IMR-90 (cell line): ENCODE measurements at places on chromosomes 7 and 10. TPM values are rescaled to one million over a fixed set of nuclear protein-coding genes. Genes with fewer than 3 reads are reported as not detected.

CPA1 gene
- total RNA-seq: not detected in 2 replicates

CARD11 gene
- 0.18 and 0.28 TPM in 2 replicates for total RNA-seq

POLL gene
- total RNA-seq: 6.1 and 6.3 TPM in 2 replicates

PRKAR2B gene
- 3.0 and 8.1 TPM in 2 replicates for total RNA-seq

DNA sequence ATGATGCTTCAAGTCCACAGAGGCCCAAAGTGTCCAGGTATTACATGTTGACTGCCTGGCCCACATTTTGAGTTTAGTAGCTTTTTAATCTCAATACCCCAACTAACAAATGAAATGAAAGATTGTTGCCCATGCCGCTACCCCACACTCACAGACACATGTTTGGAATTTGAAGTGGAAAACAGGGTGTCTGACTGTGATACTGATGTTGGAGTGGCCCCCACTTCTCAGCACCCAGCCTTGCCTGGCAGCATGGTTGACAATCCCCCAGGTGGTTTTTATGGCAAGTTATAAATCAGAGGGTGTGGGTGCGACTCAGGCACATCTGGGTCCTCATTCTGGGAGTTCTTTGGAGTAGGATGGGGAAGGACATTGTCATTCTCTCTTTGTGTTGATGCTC is 314.7 kb upstream of the ZNF32 start:
- DNase-seq: no peak
- H3K4me3 ChIP-seq: no peak overlapping the region
- peaks cover 35% of the 10 kb centered on the region for H3K27me3 ChIP-seq
- H3K4me1 ChIP-seq: peaks cover 7% of the 10 kb centered on the region; the same call in 1 of the 2 replicates

- DNase-seq: no peak
- no peaks in the 10 kb centered on the region; the same call in 1 of the 2 replicates for H3K4me1 ChIP-seq
- H3K36me3 ChIP-seq: no peaks in the 10 kb centered on the region
- peaks cover 97% of the 10 kb centered on the region for H3K27me3 ChIP-seq
These were observed 7.2 kb downstream of the LBX1 start for GRCh38 chr10:101221963-101222531.

GRCh38 chr7:83413831-83414230 is 235.1 kb downstream of the SEMA3E start:
- H3K4me3 ChIP-seq: no peak overlapping the region
- peaks cover 2% of the 10 kb centered on the region; the same call in 1 of the 2 replicates for H3K27me3 ChIP-seq

DNA sequence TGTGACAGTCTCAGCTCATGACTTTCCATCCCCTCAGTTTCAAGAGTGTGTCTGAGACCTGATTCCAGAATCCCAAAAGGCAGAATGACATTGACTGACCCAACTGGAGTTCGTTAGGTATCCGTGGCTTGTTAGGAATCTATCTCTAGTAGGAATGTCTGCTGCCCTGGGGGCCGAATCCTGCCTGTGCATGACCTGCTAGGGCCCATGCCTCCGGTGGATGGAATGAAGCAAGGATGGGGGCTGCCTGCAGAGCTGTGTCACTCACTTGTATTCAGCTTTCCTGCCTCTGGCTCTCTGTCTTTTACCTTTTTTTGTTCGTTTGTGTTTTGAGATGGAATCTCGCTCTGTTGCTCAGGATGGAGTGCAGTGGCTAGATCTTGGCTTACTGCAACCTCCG is 129.5 kb downstream of the SDK1 start:
- H3K36me3 ChIP-seq: no peaks in the 10 kb centered on the region
- no peak for DNase-seq
- H3K4me3 ChIP-seq: no peak overlapping the region

DNA sequence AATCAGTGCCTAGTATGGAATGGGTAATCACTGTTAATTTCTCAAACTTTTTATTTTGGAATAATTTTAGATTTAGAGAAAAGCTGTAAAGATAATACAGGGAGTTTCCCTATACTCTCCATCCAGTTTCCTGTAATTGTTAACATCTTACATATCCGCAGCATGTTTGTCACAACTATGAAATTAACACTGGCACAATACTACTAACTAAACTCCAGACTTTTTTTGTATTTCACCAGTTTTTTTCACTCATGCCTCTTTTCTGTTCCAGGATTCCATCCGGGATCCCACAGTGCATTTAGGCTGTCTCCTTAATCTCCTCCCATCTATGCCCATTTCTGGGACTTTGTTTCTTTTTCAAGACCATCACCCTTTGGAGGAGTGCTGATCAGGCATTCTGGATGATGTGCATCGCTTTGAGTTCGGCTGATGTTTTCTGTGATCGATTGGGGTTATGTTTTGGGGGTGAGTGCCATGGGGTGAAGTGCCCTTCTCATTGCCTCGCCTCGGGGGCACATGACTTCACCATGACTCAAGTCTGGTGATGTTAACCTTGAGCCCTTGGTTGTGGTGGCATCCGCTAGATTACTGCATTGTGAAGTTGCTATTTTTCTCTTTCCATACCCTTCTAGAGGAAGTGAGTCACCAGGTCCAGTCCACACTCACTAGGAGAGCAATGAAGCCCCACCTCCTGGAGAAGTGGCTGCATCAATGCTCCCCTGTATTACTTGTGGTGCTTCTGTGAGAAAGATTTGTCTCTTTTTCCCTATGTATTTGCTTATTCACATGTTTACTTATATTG is 43.9 kb upstream of the GRB10 start:
- H3K27me3 ChIP-seq: peaks cover 5% of the 10 kb centered on the region; the same call in 1 of the 2 replicates
- peak; percentile 87 for DNase-seq
- H3K4me1 ChIP-seq: peaks cover 2% of the 10 kb centered on the region
- H3K36me3 ChIP-seq: no peaks in the 10 kb centered on the region
- H3K27ac ChIP-seq: no peak overlapping the region
- H3K4me3 ChIP-seq: no peak overlapping the region

DNA sequence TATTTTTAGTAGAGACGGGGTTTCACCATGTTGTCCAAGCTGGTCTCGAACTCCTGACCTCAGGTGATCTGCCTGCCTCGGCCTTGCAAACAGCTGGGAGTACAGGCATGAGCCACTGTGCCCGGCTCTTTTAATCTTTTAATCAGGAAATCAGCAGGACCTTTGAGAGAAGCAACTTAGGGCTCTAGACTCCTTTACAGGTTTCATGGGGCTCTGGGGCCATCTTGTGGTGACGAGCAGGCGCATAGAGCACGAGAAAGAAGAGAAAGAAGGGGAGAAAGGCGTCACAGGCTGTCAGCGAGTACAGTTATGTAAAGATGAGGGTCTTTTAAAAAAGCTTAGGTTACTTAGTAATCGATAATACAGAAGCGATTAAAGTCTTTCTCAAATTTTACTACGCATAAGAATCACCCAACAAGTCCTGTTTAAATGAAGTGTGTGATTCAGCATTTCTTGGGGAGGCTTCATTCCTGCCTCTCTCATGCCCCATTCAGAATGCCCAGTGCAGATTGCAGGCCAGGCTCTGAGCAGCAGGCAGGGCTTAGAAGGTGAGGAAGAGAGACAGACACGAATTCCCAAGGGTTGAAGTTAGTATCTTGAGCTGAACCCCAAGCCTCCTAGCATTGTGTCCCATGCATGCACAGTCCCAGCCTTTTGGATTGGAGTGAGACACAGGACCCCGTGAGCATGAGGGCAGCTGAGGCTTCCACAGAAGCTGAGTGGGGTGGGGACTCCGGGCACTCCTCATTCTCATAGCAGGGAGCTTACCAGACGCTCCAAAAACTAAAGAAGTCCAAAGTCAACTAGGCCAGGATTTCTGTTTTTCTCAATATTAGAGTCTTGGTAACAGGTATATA is 23.6 kb upstream of the PFKP start:
- H3K27ac ChIP-seq: peak overlapping the region; percentile 78
- no peaks in the 10 kb centered on the region for H3K27me3 ChIP-seq
- no peak overlapping the region for H3K4me3 ChIP-seq
- H3K4me1 ChIP-seq: peaks cover 30% of the 10 kb centered on the region

- H3K27me3 ChIP-seq: peaks cover 18% of the 10 kb centered on the region
- H3K4me3 ChIP-seq: no peak overlapping the region
- no peaks in the 10 kb centered on the region for H3K36me3 ChIP-seq
- no peak for DNase-seq
- H3K4me1 ChIP-seq: no peaks in the 10 kb centered on the region
- no peak overlapping the region for H3K27ac ChIP-seq
These were observed 2.2 kb downstream of the FGFR2 start for GRCh38 chr10:121595806-121596688.

GRCh38 chr10:60803433-60803832 is 25.2 kb downstream of the CDK1 start:
- peaks cover 5% of the 10 kb centered on the region for H3K4me1 ChIP-seq
- no peaks in the 10 kb centered on the region for H3K27me3 ChIP-seq
- H3K27ac ChIP-seq: no peak overlapping the region
- H3K4me3 ChIP-seq: no peak overlapping the region

GRCh38 chr7:105905209-105905909 is 29.0 kb upstream of the ATXN7L1 start:
- H3K4me1 ChIP-seq: no peaks in the 10 kb centered on the region
- no peak overlapping the region for H3K27ac ChIP-seq
- no peak for DNase-seq

DNA sequence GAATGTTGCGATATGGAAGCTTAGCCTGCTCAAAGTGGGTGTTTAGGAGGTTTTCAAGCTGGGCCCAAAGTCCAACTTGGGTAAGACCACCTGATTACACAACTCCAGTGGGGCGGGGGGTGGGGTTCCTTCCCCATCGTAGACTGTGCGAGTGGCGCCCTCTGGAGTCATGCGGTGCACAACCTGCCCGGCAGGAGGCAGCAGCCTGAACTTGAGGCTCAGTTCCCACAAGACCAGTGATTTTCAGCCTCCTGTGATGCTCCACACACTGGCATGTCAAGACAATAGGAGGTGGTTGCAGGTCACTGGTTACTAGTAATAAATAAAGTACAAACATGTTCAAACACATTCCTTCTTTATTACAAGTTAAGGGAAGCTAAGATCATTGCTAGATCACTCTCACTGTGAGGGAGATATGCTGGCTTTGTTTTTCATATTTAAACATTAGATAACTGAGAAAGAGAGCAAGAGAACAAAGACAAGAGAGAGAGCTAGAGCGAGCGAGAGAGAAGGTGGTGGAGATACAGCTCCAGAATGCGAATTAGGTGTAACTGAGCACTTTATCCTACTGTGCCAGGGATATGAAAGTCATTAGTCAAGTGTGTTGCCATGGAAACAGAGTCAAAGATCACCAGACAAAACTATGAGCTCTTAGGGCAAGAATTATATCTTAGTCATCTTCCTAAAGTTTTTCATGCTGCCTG is 97.4 kb upstream of the BMPER start:
- H3K4me1 ChIP-seq: peaks cover 12% of the 10 kb centered on the region
- H3K27me3 ChIP-seq: no peaks in the 10 kb centered on the region; the same call in 1 of the 2 replicates
- no peak overlapping the region for H3K27ac ChIP-seq
- H3K36me3 ChIP-seq: no peaks in the 10 kb centered on the region
- no peak overlapping the region for H3K4me3 ChIP-seq

- no peaks in the 10 kb centered on the region for H3K27me3 ChIP-seq
- 0 out of 2 replicates have a peak, but pooled peaks cover 3% of the 10 kb centered on the region for H3K4me1 ChIP-seq
- H3K27ac ChIP-seq: peak overlapping the region; percentile 88
- peak overlapping the region; percentile 30; the same call in 1 of the 2 replicates for H3K4me3 ChIP-seq
- H3K36me3 ChIP-seq: no peaks in the 10 kb centered on the region
These were observed 107.5 kb downstream of the REEP3 start for GRCh38 chr10:63628526-63629362.

DNA sequence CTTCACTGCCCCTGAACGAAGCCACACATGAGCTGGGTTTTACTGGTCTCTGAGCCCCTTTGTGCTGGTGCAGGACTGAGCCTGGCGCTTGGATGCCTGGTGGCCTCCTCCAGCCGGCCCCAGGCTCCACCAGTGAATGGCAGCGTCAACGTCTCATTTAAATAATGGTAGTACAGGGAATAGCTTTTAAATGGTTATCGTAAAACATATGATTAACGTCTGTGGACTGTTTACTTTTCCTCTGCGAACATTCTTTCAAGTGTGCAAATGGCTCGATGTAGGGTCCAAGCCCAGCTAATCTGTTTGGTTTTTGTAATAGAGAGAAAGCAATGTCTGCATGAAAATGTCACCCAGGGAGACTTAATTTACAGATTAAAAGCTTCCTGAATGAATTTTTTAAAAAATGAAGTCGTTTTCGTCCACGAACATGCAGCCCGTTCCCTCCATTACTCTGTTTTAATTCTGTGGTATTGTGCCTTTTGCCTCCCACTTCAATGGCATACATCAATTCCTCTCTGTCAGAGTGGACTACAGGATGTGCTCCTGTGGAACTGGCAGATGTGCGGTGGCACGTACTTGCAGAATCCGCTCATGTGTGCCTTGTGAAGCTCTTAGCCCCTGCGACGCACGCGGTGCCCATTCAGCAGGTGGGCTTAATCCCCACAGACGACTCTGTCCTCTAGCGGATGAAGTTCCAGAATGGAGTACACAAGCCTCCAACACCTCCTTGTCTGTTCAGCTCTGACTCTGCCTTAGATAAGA is 192.7 kb downstream of the TCF7L2 start:
- DNase-seq: no peak
- no peak overlapping the region for H3K27ac ChIP-seq
- H3K4me3 ChIP-seq: no peak overlapping the region
- no peaks in the 10 kb centered on the region for H3K27me3 ChIP-seq
- H3K36me3 ChIP-seq: peaks cover 38% of the 10 kb centered on the region

DNA sequence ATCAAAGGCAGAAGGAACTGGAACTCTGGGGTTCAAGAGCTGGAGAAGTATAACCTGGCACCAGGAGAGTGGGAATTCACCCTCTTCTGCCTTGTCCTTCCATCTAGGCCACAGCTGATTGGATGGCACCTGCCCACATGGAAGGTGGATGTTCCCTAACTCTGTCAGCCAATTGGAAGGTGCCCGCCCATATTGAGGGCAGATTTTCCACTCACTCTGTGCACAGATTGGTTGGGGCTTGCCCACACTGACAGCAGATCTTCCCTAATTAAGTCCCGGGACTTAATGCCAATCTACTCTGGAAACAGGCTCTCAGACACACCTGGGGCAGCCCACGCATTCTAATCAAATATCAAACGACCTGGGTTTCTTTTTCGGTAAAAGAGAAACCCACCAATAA is 1142.3 kb upstream of the CELF2 start:
- H3K27me3 ChIP-seq: no peaks in the 10 kb centered on the region
- H3K36me3 ChIP-seq: no peaks in the 10 kb centered on the region
- no peak for DNase-seq
- no peaks in the 10 kb centered on the region for H3K4me1 ChIP-seq
- no peak overlapping the region for H3K4me3 ChIP-seq

DNA sequence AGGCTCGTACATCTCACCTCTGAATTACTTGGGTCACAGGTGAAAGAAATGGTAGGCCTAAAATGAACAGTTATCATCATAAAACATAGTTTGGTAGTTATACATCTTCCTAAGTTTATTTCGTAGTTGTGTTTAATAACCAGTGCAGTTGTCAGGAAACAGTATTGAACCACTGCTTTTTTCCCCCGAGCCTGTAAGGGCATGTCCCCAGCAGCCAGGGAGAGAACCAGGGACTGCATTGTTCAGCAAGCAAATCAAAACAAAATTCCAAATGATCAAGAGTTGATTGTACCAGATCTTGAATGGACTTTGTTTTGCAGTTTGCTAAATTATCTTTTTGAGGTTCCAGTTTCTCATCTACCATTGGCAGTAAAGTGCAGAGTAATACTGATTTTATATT is 2.4 kb downstream of the EIF4H start:
- peaks cover 18% of the 10 kb centered on the region for H3K4me1 ChIP-seq
- no peak overlapping the region for H3K4me3 ChIP-seq
- no peak for DNase-seq
- H3K27me3 ChIP-seq: no peaks in the 10 kb centered on the region
- peak overlapping the region; percentile 16; the same call in 1 of the 2 replicates for H3K27ac ChIP-seq
- peaks cover 10% of the 10 kb centered on the region for H3K36me3 ChIP-seq

- H3K27ac ChIP-seq: no peak overlapping the region
- no peaks in the 10 kb centered on the region for H3K4me1 ChIP-seq
- no peaks in the 10 kb centered on the region for H3K27me3 ChIP-seq
- H3K4me3 ChIP-seq: no peak overlapping the region
- no peak for DNase-seq
- no peaks in the 10 kb centered on the region for H3K36me3 ChIP-seq
These were observed 8.7 kb downstream of the FGFR2 start for GRCh38 chr10:121589553-121589952.
